ENCODE measurements at places on chromosomes 1 and 21.
A peak's percentile ranks its signal among the peaks of the same experiment; 100 is the strongest.

- DNase-seq, result no peak
These were observed 18.9 kb downstream of the CTNNBIP1 start for GRCh38 chr1:9891207-9891606.

- DNase-seq, result no peak
These were observed 395.8 kb upstream of the VAMP3 start for GRCh38 chr1:7375329-7375728.

DNA sequence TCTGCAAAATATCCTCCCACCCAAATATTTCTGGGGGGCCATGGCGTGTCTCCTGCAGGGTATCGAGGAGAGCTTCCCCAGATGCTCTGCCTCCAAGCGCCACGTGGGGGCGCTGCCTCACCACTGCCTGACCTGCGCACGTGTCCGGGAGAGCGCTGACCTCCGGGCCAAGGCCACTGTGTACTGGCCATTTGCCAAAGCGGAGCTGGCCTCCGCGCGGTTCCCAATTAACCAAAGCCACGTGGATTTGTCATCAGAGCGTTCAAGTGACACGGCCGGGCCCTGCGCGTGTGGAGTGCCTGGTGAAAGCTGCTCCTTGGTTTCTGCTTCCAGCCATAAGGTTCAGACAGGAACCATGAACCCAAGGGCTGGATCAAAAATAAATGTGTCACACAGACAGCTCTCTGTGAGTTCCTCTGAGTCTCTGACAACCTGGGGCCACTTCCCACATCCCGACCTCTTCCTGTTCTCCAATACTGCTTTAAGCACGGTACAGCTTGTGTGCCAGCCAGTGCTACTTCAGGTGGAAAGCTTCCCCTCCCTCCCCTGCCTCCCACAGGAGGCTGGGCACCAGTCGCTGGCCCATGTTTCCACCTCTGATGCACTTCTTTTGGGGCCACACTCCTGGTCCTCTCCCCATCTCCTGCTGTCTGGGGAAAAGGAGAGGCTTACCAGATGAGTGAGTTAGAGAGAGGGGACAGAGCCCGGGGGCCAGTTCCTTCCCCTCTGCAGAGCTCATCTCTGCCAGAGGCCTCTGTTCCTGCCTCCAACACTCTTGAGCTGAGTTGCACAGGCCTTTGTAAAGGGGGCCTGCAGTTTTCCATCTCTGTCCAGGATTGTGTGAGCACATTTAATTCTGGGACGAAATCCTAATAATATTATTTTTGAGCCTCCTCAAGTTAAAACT is 26.1 kb downstream of the ZP4 start:
- DNase-seq, result no peak

- DNase-seq, result no peak
These were observed 96.6 kb downstream of the ZFYVE9 start for GRCh38 chr1:52238474-52238873.

- DNase-seq, result peak; percentile 78
These were observed 4.6 kb downstream of the COL18A1 start for GRCh38 chr21:45409466-45410150.
